Activated B cell treated with CpG ODN at 0.5 μM for 24 hours (primary cell): ENCODE measurements at places on chromosomes 7 and 10. TPM values are rescaled to one million over a fixed set of nuclear protein-coding genes. Genes with fewer than 3 reads are reported as not detected.

GRCh38 chr10:90968328-90969081 is 47.6 kb upstream of the ANKRD1 start:
- DNase-seq = no peak

- no peak for DNase-seq
Measured at GRCh38 chr10:75159519-75159918, 48.1 kb downstream of the SAMD8 start.

Gene ELN
- not detected in 2 replicates for total RNA-seq

DNA sequence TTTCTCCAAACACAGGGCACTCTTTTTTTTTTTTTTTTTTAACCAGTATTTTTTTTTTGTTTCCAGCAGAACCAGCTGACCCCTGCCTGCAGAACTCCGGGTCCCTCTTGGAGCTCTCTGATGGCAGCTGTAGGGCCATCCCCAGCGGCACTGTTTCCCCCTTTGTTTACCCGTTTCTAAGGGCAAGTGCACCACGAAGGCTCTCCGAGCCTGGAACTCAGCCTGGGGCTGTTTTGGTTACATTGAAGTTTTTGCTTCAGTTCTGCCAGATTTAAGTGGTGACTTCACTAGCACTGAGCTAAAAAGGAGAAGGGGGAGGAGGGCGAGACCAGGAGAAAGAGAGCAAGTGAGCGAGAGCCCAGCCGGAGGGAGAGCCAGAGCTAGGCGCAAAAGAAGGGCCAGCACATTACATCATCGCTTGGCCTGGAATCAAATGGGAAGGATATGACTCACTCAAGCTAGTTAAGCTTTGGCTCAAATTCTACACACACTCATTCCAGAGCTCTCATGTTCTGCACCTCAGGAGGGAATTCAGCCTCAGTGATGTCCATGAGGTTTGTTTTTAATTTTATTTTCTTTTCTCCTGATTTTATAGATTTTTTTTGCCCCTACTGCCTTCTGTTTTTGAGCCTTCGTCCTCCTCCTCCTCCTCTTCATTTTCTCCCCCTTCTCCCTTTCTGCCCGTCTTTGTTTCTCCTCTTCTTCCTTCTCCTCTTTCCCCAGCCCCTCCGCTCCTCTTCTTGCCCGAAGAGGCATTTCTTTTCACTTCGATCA is 272.3 kb downstream of the TRIL start:
- DNase-seq = peak; percentile 25

Gene ZPBP
- not detected in 2 replicates for total RNA-seq

Gene TRIM50
- not detected in 2 replicates for total RNA-seq

- no peak for DNase-seq
Measured at GRCh38 chr10:94052281-94052680, 58.5 kb downstream of the PLCE1 start.

Gene CCL24
- 0.81 and 1.2 TPM in 2 replicates for total RNA-seq
